ENCODE measurements at places on chromosomes 6 and 20. TPM values are rescaled to one million over a fixed set of nuclear protein-coding genes. Genes with fewer than 3 reads are reported as not detected.

The KCNQ5 gene
- polyA plus RNA-seq, result 4.1 TPM

The SERINC3 gene
- polyA plus RNA-seq, result 31.4 TPM

The HLA-DRB1 gene
- polyA plus RNA-seq, result 1,240 TPM

DNA sequence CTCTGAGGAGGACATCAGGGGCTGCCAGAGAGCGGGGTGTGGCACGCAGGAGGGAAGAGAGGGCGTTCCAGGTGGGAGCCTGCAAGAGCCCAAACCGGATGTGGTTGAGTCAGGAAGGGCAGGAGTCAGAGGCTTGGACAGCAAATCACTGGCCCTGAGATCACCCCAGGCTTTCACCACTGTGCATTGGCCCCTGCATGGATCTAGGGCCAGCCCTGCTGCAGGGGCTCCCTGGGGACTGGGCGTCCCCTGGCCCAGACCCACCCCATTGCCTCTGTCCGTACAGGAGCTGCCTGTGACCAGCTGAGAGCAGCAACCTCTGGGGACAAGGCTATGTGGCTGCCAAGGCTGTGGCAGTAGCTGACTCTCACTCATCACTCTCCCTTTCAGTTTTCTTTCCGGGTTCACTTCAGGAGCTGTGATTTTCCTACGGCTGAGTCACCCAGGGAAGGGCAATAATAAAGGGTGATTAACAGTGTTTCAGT lies 33.9 kb downstream of the KCNK17 start:
- H3K4me3 ChIP-seq, result no peak overlapping the region
- no peaks in the 10 kb centered on the region for H3K36me3 ChIP-seq
- DNase-seq, result no peak

The ACAT2 gene
- polyA plus RNA-seq, result 6.5 TPM

The COQ3 gene
- 2.9 TPM for polyA plus RNA-seq

- no peaks in the 10 kb centered on the region for H3K4me1 ChIP-seq
- H3K4me3 ChIP-seq, result no peak overlapping the region
Observed at GRCh38 chr6:113185299-113185698, 671.8 kb upstream of the MARCKS start.

GRCh38 chr6:128397996-128398395 lies 122.4 kb downstream of the PTPRK start:
- H3K27ac ChIP-seq, result no peak overlapping the region
- no peak for DNase-seq
- H3K27me3 ChIP-seq, result no peaks in the 10 kb centered on the region
- H3K36me3 ChIP-seq, result no peaks in the 10 kb centered on the region
- H3K4me3 ChIP-seq, result no peak overlapping the region

DNA sequence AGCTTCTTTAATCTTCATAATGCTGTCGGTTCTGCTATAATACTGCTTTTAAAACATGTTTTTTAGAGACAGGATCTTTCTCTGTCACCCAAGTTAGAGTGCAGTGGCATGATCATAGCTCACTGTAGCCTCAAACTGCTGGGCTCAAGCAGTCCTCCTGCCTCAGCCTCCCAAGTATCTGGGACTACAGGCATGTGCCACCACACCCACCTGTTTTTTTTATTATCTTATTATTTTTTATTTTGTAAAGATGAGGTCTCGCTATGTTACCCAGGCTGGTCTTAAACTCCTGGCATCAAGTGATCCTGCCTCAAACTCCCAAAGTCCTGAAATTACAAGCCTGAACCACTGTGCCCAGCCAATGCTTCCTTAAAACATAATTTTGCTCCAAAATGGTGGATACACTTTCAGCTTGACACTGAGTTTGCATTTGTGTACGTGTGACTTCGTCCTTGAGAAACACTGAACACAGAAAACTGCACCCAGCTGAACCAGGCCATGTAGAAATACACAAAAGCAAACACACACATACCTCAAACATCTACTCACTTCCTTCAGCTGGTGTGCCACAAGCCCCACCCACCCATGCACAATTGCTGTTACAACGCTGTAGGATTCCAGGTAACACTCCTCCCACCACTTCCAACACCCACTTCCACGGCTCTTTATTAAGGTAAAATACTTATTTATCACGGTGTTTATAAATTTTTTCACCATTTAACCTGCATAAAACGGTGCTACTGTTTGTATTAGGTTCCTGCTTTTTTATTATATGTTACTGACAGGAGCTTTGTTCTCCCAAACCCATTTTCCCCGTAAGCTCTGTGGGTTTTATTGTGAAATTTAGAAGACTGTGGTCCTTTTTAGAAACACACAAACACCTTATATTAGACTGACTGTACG lies 109.1 kb downstream of the TSHZ2 start:
- H3K4me1 ChIP-seq, result no peaks in the 10 kb centered on the region
- H3K27ac ChIP-seq, result no peak overlapping the region
- no peaks in the 10 kb centered on the region for H3K27me3 ChIP-seq

- no peaks in the 10 kb centered on the region for H3K27me3 ChIP-seq
- no peaks in the 10 kb centered on the region for H3K4me1 ChIP-seq
- no peak overlapping the region for H3K4me3 ChIP-seq
Observed at GRCh38 chr20:4876731-4877130, 124.6 kb downstream of the SLC23A2 start.

DNA sequence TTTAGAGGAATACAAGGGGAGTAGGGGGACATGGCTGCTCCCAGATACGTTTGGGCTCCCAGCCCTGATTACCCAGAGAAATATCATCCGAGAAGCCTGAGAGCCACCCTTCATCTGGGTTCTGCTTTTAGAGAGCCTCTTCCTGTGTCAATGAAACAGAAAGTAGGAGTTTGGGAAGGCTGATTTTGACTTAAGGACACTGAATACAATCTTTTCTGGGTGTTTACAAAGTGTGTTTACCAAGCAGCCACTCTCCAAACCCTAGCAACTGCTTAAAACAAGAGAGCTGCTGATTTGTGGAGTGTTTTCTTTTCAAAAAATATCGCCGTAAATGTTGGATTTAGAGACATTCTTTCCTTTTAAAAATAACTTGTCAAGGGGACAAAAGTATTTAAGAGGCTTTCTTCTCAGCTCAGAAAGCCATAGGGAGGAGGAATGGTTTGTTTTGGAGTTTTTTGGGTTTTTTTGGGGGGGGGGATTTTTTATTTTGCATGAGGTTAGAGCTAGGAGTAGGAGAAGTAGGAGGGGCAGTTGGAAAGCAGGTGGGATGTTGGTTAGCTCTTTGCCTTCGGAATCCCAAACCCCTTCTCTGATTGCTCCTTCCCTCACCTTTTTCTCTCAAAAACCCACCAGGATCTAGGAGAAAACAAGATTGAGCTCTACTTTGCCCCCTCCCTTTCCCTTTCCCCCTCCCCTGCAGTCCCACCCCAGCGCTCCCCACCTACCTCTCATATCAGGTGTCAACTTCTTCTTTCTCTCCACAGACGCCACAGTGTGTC lies 12.4 kb downstream of the MAFB start:
- H3K36me3 ChIP-seq, result no peaks in the 10 kb centered on the region
- DNase-seq, result no peak
- H3K27me3 ChIP-seq, result peaks cover 23% of the 10 kb centered on the region
- no peaks in the 10 kb centered on the region for H3K4me1 ChIP-seq

DNA sequence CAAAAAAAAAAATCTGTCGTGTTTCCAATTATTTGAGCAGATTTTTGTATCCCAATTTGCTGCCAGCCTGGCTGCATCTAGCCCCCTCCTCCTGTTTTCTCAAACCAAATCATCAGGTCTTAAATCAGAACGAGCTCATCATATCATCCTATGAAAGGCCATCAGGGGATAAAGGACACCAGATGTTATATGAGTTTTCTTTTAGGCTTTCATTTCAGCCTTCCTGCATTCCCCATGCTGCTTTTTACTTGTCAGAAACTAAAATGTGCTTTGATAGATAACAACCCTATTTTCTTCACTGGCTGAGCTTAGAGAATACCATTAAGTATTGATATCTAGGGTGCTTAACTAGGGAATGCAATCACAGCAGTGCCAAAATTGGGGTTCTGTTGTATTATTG lies 968.4 kb upstream of the SLC35B3 start:
- DNase-seq, result no peak
- no peaks in the 10 kb centered on the region for H3K36me3 ChIP-seq
- no peaks in the 10 kb centered on the region for H3K27me3 ChIP-seq
- no peak overlapping the region for H3K4me3 ChIP-seq
- no peaks in the 10 kb centered on the region for H3K4me1 ChIP-seq

- H3K27ac ChIP-seq, result no peak overlapping the region
- H3K36me3 ChIP-seq, result no peaks in the 10 kb centered on the region
- H3K4me3 ChIP-seq, result no peak overlapping the region
- no peaks in the 10 kb centered on the region for H3K27me3 ChIP-seq
- DNase-seq, result no peak
Observed at GRCh38 chr6:166650824-166651807, 24.1 kb upstream of the RPS6KA2 start.

GRCh38 chr20:53829724-53830521 lies 236.3 kb upstream of the ZNF217 start:
- DNase-seq, result peak; percentile 72
- H3K27me3 ChIP-seq, result no peaks in the 10 kb centered on the region
- peaks cover 72% of the 10 kb centered on the region for H3K4me1 ChIP-seq
- no peaks in the 10 kb centered on the region for H3K36me3 ChIP-seq

DNA sequence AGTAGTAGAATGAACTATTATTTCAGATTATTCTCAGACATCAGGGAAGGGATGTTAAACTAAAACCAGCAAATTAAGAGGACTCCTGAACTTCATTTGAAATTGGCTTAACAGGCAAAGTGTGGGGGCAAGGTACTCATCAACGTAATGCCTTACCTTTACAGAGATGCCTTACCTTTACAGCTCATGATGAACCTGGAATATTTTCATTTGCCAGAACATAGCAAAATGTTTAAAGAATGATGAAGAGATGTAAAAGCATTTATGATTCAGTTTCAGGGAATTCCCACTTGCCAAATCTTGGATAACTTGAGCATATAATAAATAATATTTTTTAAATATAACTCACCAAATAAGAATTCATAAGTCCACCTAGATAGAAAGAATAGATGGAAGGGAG lies 207.5 kb downstream of the TINAG start:
- no peaks in the 10 kb centered on the region for H3K27me3 ChIP-seq
- no peaks in the 10 kb centered on the region for H3K4me1 ChIP-seq
- DNase-seq, result no peak
- no peak overlapping the region for H3K27ac ChIP-seq
- H3K4me3 ChIP-seq, result no peak overlapping the region
- no peaks in the 10 kb centered on the region for H3K36me3 ChIP-seq

The HCRTR2 gene
- polyA plus RNA-seq, result not detected

DNA sequence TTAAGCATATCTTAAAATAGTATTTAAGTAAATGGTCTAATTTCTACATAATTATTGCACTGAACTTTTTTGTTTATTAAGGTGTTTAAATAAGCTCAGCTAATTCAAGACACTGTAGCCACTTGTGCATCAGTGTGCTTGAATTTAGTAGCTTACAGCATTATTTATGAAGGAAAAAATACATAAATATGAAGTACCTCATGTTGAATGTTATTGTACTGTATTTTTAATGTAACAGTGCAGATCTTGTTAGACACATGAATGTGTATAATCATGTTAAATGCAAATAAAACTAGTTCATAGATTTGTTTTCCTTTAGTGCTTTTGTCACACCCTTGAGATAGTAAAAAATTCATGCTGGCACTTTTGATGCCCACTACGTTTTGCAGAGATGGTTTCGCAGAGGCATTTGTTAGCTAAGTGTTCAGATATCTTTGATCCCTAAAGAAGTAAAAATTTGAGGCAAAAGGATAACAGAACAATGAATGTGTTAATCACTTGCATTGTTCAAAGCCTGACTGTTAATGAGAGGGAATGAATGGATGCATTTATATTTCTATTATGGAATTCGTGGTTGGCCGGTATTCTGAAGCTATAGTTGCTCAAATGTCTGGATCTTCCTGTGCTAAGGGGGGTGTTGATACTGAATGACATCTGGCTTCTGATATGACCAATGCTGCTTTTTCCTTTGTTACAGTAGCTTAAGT lies 8.8 kb downstream of the BTBD3 start:
- no peaks in the 10 kb centered on the region for H3K4me1 ChIP-seq
- H3K27me3 ChIP-seq, result no peaks in the 10 kb centered on the region
- H3K36me3 ChIP-seq, result no peaks in the 10 kb centered on the region
- H3K27ac ChIP-seq, result no peak overlapping the region
- H3K4me3 ChIP-seq, result no peak overlapping the region

The COL20A1 gene
- not detected for polyA plus RNA-seq

The CST1 gene
- polyA plus RNA-seq, result not detected

- DNase-seq, result no peak
- H3K4me1 ChIP-seq, result peaks cover 46% of the 10 kb centered on the region
- H3K4me3 ChIP-seq, result peak overlapping the region; percentile 100
- H3K36me3 ChIP-seq, result no peaks in the 10 kb centered on the region
Observed at GRCh38 chr6:87699576-87699975, 2.5 kb downstream of the AKIRIN2 start.

DNA sequence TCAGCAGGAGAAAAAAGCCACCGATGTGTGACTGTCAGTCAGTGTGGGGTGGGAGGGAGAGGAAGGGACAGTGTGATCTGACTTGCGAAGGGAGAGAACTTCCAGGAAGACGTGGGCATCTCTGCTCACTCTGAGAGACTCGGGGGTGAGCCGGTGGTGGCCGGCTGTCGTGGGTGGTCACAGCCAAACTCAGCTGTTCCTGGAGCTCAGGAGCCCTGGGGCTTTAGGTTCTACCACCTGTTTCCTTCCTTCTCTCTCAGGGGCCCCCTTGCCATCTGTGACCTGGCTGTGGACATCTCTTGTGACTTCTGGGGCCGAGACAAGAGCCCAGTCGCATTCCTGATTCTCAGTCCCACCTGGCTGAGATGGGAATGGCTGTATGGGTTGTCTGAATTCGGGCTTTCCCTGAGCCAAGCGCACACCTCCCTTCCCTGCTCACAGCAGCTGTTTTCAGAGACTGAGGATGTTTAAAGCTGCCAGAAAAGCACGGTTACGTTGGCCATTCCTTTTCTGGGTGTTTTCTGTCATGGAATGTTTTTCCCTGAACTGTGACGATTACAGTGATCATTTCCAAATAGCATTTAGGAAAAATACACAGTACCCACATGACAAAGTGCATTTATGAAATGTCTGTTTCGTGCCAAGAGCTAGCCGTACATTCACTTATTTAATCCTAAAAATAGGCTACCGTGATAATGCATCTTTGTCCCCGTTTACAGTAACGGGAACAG lies 36.5 kb downstream of the SYNJ2 start:
- no peak overlapping the region for H3K27ac ChIP-seq
- peaks cover 22% of the 10 kb centered on the region for H3K36me3 ChIP-seq
- peaks cover 4% of the 10 kb centered on the region for H3K4me1 ChIP-seq
- no peaks in the 10 kb centered on the region for H3K27me3 ChIP-seq
- DNase-seq, result no peak
- H3K4me3 ChIP-seq, result no peak overlapping the region

The CPNE5 gene
- 125 TPM for polyA plus RNA-seq

- H3K27ac ChIP-seq, result no peak overlapping the region
- peaks cover 3% of the 10 kb centered on the region for H3K27me3 ChIP-seq
- no peaks in the 10 kb centered on the region for H3K36me3 ChIP-seq
Observed at GRCh38 chr6:116047173-116047933, 13.3 kb downstream of the FRK start.

All from B cell (primary cell).